ENCODE measurements at places on chromosomes 4 and X.

DNA sequence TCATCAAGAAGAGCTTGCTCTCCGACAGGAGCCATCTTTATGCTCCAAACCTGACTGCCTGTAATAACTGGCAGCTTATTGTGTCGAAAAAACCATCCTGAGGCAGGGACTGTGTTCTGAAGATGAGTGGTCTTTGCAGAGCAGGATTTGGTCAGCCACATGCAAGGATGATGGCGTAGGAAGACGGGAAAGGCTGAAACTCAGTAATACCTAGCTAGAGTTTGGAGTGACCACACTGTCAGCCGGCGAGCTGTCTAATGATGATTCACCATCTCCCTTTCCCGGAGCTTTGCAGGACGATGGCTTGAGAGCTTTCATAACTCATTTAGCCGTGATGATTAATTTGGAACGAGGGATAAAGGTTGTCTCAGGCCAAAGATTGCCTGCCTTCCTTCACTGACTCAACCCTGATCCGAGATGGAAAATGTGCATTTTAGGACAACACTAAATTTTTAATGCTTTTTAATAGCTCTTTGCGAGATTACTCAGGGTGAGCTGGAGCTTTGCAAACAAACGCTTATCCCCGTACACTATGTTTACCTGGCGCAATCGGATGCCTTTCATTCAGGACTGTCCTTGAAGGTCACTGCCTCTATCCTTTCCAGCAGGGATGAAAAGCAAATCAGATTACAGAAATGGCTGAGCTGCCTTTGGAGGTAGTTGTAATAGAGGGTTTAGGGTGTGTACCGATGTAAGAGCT lies 288.5 kb downstream of the ASMT start:
- no peak for DNase-seq

GRCh38 chr4:52911684-52912294 lies 49.7 kb downstream of the RASL11B start:
- DNase-seq: no peak

GRCh38 chr4:126593626-126594025 lies 1039.1 kb upstream of the INTU start:
- no peak for DNase-seq

DNA sequence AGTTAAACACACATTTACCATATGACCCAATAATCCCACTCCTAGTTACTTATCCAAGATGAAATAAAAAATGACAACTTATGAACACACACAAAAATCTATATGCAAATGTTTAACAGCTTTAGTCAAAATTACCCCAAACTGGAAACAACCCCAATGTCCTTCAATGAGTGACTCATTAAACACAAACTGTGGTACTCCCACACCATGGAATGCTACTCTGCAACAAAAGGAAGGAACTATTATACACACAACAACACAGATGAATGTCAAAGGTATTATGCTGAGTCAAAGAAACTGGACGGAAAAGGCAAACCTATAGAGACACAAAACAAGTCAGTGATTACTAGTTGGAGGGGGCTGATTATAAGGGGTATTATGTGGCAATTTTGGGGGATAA lies 40.5 kb downstream of the MED14 start:
- no peak for DNase-seq

DNA sequence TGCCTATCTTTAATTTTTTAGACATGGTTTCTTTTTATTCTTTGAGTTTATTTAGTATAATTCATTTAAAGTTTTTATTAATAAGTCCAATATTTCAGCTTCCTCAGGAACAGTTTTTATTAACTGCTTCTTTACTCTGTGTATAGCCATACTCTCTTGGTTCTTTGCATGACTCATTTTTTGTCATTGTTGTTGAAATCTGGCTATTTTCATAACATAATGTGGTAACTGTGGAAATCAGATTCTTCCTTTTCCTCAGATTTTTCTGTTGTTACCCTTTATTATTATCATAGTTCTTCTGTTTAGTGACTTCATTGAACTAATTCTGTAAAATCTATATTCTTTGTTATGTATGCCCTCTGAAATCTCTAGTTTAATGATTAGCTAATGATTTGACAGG lies 124.9 kb upstream of the CYSLTR1 start:
- no peak for DNase-seq

DNA sequence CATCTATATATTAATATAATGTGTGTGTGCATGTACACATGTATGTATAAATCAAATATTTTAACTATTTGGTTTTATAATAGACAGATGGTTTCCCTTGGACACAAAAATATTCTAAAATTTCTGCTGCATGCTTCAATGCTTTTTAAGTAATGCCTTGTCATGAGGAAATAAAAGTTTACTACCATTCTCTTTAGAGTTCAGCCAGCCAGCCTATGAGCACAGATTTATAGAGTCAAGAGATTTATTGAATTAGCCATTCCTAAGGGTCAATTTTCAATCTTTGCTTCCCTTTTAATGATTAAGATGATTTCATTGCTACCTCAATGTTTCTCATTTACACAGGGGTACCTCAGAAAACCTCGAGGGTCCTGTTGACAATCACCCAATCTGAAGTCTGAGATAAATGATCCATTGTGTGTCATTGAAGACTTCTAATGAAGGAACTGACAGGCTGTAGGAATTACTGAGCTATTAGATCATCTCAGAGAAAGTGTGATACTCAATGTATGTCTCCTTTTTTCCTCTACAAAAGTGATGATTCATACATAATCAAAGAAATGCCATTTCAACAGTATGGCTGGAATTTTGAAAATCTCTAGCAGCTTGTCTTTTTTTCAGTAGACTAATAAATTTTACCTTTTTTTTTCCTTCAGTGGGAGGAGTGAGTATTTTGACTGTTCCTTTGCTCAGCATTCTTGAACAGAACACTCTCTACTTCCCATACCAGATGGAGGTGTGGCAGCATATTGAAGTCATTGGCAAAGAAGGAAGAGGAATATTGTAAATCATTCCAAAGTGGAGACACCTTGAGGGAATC lies 222.6 kb upstream of the PCDH18 start:
- DNase-seq: no peak

GRCh38 chr4:133694416-133694815 lies 507.2 kb downstream of the PABPC4L start:
- DNase-seq: no peak

DNA sequence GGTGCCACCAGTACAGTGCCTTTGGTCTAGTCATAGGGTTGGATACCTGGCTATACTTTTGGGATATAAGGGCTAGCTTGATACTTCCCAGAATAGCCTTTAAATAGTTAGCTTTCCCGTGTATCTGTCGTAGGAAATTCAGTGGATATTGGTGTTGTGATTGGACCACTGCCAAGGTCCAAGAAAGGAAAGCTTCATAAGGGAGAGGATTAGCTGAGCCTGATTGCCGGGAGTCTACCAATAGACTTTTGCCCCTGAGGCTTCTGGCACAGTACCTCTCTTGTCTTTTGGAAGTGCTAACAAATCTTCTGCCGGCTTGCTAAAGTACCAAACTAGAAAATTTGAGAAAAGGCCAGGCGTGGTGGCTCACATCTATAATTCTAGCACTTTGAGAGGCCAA lies 350.6 kb downstream of the CHIC1 start:
- DNase-seq: no peak
